CD4-positive, alpha-beta T cell (primary cell): ENCODE measurements at places on chromosomes 2 and 18.

DNA sequence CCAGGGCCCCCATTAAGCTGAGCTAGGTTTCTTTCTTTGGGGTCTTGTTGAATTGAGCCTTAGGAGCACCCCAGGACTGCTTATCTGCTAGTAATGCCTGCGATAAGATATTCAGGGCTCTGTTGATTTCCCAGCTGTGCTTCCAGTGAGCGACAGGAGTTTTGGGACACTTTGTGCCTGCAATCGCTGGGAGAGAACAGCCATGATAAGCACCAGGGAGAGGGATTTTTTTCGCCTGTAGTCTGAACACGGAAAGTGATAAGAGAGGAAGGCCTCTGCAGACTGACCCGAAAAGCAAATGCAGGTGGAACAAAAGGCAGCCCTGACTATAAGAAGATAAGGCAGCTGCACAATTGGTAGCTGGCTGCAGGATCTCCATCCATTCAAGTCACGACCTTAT is 244.3 kb downstream of the CNTNAP5 start:
- H3K36me3 ChIP-seq = no peaks in the 10 kb centered on the region
- H3K4me3 ChIP-seq = no peak overlapping the region
- no peak overlapping the region for H3K27ac ChIP-seq
- no peaks in the 10 kb centered on the region for H3K27me3 ChIP-seq
- no peak for DNase-seq

DNA sequence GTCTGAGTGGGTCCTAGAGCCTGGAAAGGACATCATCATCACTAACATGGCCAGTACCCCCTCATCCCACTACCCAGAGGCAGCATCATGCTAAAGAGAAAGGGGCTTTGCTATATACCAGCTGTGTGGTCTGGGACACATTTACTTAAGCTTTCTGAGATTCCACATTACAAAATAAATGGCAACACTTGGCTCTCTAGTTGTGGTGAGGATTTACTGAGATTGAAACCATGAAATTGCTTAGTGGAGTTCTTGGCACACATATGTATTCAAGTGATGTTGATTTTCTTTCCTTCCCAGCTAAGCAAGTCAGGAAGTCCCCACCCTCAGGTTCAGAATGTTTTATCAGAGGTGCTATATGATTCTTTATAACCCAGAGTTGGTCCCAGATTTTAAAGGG is 362.0 kb downstream of the CLIP4 start:
- peaks cover 8% of the 10 kb centered on the region for H3K27me3 ChIP-seq
- H3K36me3 ChIP-seq = no peaks in the 10 kb centered on the region
- no peak for DNase-seq

- no peaks in the 10 kb centered on the region for H3K36me3 ChIP-seq
- no peaks in the 10 kb centered on the region for H3K27me3 ChIP-seq
- H3K4me1 ChIP-seq = no peaks in the 10 kb centered on the region
- no peak for DNase-seq
- peak overlapping the region; percentile 76 for H3K27ac ChIP-seq
These were observed 391.7 kb downstream of the PTPRM start for GRCh38 chr18:7958897-7959146.

GRCh38 chr18:75607701-75608100 is 180.2 kb upstream of the SMIM21 start:
- H3K36me3 ChIP-seq = no peaks in the 10 kb centered on the region
- no peak for DNase-seq
- no peaks in the 10 kb centered on the region for H3K27me3 ChIP-seq
- H3K4me3 ChIP-seq = no peak overlapping the region

GRCh38 chr2:55524884-55525437 is 5.4 kb downstream of the CFAP36 start:
- H3K27me3 ChIP-seq = no peaks in the 10 kb centered on the region
- no peak overlapping the region for H3K27ac ChIP-seq
- peaks cover 41% of the 10 kb centered on the region for H3K36me3 ChIP-seq

GRCh38 chr18:75280427-75281280 is 70.1 kb downstream of the TSHZ1 start:
- H3K36me3 ChIP-seq = peaks cover 9% of the 10 kb centered on the region
- no peak overlapping the region for H3K4me3 ChIP-seq
- H3K27me3 ChIP-seq = no peaks in the 10 kb centered on the region
- H3K27ac ChIP-seq = no peak overlapping the region

DNA sequence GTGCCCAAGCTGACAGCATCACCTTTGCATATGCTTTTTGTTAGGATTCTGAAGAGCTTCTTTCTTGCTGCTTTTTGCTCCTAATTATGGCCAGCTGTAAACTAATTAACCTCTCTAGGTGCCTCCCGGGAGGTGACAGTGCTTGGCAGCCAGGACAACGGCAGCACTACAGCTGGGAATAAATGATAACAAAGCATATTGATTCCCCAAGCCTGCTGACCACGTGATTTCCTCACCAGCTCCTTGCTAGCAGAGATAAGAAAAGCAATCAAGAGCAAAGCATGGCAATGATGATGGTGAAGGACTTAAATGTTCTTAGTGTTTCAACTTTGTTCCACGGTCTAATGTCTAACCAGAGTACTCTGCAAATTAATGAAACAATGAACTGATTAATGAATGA is 1074.4 kb upstream of the GYPC start:
- DNase-seq = no peak
- H3K27me3 ChIP-seq = no peaks in the 10 kb centered on the region
- no peaks in the 10 kb centered on the region for H3K36me3 ChIP-seq
- no peak overlapping the region for H3K4me3 ChIP-seq

DNA sequence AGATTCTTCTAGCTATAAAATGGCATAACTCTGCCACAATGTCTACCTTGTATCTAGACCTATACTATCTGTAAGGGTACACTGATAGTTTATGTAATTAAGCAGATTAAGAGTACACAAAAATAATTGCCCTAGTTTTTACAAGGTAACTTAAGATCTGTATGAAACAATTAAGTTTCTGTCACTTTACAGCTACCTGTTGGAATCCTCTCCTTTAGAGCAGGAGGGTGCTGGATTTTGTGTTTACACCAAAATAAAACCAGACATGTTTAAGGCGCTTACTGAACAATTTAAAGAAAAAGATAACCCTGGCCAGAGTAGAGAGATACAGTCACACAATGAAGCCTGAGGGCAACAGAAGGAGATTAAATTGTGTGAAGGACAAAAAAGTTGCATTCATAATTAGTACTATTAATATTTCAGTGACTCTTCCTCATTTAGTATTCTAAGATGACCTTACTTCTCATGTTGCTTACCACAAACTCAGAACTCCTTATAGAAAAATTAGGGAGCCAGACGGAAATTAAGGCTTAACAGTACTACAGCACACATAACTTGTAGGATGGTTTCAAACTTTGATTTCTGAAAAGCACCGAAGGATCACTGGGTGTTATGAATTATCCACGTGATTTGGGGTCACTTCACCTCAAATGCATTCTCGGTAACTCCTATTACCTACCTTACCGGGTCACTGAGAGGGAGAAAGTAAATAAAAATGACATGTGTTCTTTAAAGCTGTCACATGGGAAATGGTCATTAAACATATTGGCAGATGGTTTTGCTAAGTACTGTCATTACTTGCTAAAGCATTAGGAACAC is 1.0 kb downstream of the DARS1 start:
- H3K4me1 ChIP-seq = peaks cover 10% of the 10 kb centered on the region
- H3K36me3 ChIP-seq = peaks cover 24% of the 10 kb centered on the region
- no peaks in the 10 kb centered on the region for H3K27me3 ChIP-seq

DNA sequence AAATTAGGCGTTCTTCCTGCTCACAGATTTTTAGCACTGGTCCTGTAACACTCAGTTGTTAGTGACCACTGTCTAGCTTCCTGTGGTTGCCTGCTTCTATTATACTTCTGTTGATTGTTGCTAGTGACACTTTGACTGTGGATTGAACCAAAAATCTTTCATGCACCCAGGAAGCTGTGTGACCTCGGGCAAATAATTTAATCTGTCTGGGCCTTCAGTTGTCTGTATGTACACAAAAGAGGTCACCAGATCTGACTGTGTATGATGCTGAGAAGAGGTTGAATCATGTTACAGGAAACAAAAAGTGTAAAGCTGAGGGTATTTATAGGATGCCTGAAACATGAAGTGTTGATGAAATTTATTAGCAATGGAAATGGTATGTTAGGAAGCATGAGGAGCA is 12.7 kb downstream of the ICOS start:
- H3K4me3 ChIP-seq = no peak overlapping the region
- peaks cover 24% of the 10 kb centered on the region for H3K36me3 ChIP-seq
- peaks cover 45% of the 10 kb centered on the region for H3K4me1 ChIP-seq
- DNase-seq = no peak
- H3K27ac ChIP-seq = peak overlapping the region; percentile 29

- H3K36me3 ChIP-seq = no peaks in the 10 kb centered on the region
- H3K27ac ChIP-seq = no peak overlapping the region
- no peaks in the 10 kb centered on the region for H3K4me1 ChIP-seq
- H3K4me3 ChIP-seq = no peak overlapping the region
- H3K27me3 ChIP-seq = no peaks in the 10 kb centered on the region
These were observed 223.6 kb downstream of the SLC8A1 start for GRCh38 chr2:40228310-40228709.

DNA sequence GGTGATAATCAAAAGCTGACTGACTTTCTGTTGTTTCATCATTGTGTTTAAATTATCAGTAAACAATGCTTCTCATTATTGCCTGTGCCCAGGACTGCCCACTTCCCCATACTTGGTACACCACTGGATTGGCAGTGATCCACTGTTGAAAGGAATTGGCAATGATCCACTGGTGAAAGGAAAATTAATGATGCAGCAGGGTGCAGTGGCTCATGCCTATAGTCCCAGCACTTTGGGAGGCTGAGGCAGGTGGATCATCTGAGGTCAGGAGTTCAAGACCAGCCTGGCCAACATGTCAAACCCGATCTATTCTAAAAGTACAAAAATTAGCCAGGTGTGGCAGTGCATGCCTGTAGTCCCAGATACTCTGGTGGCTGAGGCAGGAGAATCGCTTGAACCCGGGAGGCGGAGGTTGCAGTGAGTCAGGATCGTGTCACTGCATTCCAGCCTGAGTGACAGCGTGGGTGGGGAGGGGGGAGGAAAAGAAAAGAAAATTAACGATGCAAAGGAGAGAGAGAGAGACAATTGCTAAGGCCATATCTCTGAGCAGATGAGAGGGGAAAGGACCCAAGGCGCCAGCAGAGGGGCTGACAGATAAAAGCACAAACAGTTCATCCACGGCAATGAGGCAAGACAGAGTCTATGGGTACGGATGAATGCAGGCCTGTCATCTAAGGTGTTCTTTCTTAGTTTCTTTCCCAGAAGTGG is 10.2 kb upstream of the GTF2A1L start:
- H3K4me3 ChIP-seq = no peak overlapping the region
- no peaks in the 10 kb centered on the region for H3K36me3 ChIP-seq
- no peak for DNase-seq

GRCh38 chr2:161369311-161369710 is 46.8 kb upstream of the TBR1 start:
- H3K4me3 ChIP-seq = no peak overlapping the region
- no peaks in the 10 kb centered on the region for H3K4me1 ChIP-seq
- H3K36me3 ChIP-seq = peaks cover 36% of the 10 kb centered on the region
- H3K27ac ChIP-seq = no peak overlapping the region

DNA sequence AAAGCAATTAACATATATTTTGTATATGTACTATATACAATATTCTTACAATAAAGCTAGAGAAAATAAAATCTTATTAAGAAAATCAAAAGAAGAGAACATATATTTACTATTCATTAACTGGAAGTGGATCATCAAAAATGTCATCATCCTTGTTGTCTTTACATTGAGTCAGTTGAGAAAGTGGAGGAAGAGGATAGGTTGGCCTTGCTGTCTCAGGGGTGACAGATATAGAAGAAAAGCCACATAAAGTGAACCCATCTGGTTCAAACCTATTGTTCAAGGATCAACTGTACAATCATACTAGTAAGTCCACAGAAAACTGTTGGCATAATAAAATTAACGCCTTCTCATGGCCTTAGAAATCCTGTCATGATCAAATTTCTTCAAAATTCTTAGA is 26.6 kb downstream of the SESTD1 start:
- no peaks in the 10 kb centered on the region for H3K4me1 ChIP-seq
- no peak for DNase-seq
- H3K27ac ChIP-seq = no peak overlapping the region
- H3K27me3 ChIP-seq = no peaks in the 10 kb centered on the region

GRCh38 chr18:55289048-55289447 is 298.9 kb downstream of the TCF4 start:
- no peak overlapping the region for H3K27ac ChIP-seq
- DNase-seq = no peak
- no peaks in the 10 kb centered on the region for H3K36me3 ChIP-seq
- no peaks in the 10 kb centered on the region for H3K4me1 ChIP-seq
- H3K27me3 ChIP-seq = no peaks in the 10 kb centered on the region

DNA sequence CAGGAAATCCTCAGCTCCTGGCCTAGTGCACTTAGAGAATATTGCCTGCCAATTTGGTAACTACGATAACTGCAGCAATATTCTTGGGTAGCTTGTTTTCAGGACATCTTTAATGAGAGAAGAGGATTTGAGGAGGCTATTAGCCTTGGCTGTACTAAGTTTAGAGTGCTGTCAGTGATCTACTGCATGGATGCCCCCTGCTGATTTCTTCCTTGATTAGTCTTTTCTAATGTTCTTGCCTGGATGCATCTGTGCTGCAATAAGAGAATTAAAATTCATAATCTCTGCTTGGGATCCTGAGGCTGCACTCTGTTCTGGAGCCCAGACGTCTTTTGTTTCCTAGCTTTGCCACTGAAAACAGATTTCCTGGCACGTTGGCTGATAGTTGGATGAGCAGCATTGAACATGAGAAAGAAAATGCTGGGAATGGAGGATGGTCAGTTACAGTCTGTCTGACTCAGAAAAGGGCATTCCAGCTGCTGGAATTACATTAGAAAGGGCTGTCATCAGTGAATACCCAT is 115.4 kb downstream of the CCDC85A start:
- H3K27me3 ChIP-seq = no peaks in the 10 kb centered on the region
- no peak for DNase-seq
- no peak overlapping the region for H3K27ac ChIP-seq
- no peak overlapping the region for H3K4me3 ChIP-seq

- H3K4me3 ChIP-seq = no peak overlapping the region
These were observed 123.0 kb upstream of the CCDC150 start for GRCh38 chr2:196516564-196516963.

DNA sequence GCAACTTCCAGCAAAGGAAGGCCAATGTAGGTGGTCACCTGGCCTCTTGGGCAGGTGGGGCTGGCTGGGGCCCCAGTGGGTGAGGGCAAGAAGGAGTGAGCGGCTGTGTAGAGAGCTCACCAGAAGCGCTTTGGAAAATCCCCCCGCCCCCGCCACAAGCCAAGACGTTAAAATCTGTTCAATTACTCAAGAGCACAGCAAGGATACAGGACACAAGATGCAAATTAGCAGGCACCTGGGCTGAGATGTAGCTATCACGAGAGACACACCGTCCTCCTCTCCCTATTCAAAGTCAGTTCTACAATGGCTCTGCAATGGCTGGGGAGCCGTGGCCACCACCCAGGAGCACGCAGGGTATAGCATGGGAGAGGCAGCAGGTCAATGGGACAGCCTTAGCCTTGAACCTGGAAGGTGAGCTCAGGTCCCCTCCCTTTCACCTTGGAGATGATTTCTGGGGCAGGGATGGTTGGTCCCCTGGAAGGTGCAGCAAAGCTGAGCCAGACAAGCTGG is 38.5 kb upstream of the GPR17 start:
- peaks cover 2% of the 10 kb centered on the region for H3K27me3 ChIP-seq
- no peak for DNase-seq
- peaks cover 10% of the 10 kb centered on the region for H3K4me1 ChIP-seq
- no peak overlapping the region for H3K27ac ChIP-seq

GRCh38 chr2:178306352-178307073 is 112.2 kb downstream of the OSBPL6 start:
- no peaks in the 10 kb centered on the region for H3K36me3 ChIP-seq
- no peak overlapping the region for H3K4me3 ChIP-seq
- H3K27me3 ChIP-seq = no peaks in the 10 kb centered on the region
- DNase-seq = peak; percentile 28
